ENCODE measurements at places on chromosomes 5 and 9.

DNA sequence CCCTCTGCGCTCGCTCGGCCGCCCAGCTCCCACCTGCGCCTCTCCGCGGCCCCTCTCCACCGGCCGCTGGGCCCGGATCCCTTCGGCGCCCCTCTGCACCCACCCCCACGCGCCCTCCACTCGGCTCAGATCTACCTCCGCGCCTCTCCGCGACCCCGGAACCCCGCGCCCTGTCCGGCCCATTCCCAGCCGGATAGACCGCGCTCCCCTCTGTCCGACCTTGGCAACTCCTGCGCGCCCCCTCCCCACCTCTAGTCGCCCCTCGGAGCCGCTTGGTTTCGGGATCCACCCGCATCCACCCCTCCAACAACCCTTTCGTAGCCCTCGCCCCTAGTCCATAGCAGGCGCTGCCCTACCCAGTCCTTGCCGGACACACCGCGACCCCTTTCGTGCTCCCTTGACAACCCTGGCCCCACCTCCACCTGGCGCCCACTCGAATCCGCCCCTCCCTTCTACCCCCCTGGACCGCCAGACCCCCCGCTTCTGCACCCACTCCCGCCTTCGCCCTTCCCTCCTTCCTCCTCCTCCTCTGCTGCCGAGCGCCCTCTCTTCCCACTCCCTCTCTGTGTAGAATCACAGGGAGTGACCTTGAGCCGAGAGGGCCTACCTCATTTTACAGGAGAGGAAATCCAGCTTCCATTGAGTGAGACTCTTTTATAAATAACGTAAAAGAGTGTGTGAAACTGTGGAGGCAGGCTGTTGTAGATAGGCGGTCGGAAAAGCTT, 525 bp upstream of the AK3 start:
- no peak for DNase-seq

- DNase-seq: no peak
Measured at GRCh38 chr5:148956477-148957385, 106.1 kb downstream of the SH3TC2 start.

- no peak for DNase-seq
Measured at GRCh38 chr5:78841767-78842166, 143.3 kb downstream of the ARSB start.

- no peak for DNase-seq
Measured at GRCh38 chr5:62212648-62213047, 93.4 kb upstream of the KIF2A start.

- DNase-seq: no peak
Measured at GRCh38 chr9:133332381-133332730, 3.6 kb downstream of the SURF6 start.

GRCh38 chr5:73783828-73784227, 157.8 kb downstream of the ARHGEF28 start:
- no peak for DNase-seq

- DNase-seq: no peak
Measured at GRCh38 chr5:149729150-149729549, 960 bp upstream of the PPARGC1B start.

- DNase-seq: no peak
Measured at GRCh38 chr5:169100735-169101075, 200.2 kb downstream of the SLIT3 start.

DNA sequence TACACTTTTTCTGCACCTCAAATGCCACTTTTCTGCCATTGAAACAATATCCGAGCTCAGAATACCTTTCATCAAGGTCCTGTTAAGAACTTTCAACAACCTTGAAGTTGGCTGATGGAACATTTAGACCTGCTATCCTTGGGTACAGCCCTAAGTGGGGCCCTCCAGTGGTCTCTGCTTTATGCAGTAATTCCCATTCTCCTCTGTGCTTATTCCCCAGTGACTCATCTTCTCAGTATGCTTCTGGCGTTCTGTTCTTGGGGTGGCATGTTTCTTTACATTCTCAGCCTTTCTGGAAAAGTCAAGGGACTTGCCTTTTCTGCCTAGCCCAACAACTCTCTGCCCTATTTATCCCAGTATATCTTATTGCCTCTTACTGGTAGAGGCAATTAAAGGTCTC, 7.1 kb downstream of the ANP32B start:
- no peak for DNase-seq

DNA sequence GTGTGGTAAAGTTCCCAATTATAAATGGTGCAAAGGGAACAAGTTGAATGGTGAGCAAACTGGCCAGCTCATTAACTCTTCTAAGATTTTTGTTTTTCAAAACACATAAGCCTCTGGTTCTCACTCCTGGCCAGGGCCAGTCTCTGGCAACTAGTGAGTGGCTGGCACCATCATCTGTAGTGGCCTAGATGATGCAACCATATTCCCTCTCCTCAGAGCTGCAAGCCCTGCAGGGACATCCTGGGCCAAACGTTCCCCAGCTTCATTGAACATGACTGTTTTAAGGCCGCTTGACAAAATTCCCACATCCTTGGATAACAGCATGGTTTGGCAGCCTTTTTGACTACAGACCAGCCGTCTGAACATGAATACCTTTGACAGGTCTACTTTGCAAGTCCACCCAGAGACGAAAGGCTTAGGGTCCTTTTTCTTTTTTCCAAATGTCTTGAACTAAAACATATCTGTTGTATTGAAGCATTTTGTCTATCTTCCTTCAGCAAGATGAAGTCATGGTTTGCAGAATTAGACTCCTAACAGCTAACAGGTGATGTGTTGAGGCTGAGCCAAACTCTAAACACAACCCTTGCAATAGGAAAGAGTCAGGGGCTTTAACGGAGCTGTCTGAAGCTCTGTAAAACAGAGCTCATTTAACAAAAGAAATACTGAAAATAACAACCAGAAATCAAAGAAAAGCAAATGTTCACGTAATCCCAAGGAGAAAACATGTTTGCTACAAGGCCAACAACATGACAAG, 23.8 kb downstream of the MACROH2A1 start:
- no peak for DNase-seq

DNA sequence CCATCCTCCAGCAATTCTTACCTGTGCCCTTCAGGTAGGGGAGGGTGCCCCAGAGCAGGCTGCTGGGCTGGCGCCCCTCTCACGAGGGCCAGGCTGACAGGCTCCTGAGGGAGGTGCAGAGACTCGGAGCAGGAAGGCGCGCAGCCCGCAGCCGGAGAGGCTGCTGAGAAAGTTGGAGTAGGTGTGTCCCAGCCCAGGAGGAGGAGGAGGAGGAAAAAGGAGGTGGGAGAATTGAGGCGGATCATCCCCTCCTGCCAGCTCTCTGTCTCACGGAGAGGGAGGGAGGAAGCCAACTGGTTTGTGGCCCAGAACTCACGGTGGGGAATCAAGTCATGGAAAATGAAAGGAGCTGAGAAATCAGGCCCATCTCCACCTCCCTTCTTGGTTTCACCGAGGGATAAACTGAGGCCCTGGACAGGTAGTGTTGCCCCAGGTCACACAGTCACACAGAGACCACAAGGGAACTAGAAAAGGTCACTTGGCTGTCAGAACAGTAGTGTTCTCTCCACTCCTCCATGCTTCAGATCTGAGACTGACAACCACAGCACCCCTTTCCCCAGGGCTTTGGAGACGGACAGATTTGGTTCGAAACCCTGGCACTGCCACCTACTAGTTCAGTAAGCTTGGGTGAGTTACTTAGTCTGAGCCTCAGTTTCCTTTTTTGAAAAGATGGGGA, at the start of gene FAT2:
TSS of gene FAT2 (minus strand) at position 188 of the 676 bp plus-strand sequence. CDS start 22,400 bp downstream, outside the sequence.
- no peak for DNase-seq

DNA sequence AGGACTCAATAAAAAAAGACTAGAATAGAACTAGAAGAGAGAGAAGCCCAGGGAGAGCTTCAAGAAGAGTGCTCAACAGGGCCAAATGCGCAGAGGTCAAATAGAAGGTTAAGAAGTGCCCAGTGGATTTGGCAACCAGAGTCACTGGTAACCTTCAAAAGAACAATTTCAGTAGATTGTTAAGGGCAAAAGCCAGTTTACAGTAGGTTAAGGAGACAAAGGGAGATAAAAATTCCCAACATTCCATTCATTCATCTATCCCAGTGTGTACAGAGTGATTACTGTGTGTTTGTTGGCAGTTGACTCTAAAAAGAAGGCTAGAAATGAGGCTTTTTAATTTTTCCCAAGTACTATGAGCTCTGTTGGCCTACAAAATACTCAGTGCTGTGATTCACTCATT, 69.4 kb downstream of the RIGI start:
- DNase-seq: no peak

DNA sequence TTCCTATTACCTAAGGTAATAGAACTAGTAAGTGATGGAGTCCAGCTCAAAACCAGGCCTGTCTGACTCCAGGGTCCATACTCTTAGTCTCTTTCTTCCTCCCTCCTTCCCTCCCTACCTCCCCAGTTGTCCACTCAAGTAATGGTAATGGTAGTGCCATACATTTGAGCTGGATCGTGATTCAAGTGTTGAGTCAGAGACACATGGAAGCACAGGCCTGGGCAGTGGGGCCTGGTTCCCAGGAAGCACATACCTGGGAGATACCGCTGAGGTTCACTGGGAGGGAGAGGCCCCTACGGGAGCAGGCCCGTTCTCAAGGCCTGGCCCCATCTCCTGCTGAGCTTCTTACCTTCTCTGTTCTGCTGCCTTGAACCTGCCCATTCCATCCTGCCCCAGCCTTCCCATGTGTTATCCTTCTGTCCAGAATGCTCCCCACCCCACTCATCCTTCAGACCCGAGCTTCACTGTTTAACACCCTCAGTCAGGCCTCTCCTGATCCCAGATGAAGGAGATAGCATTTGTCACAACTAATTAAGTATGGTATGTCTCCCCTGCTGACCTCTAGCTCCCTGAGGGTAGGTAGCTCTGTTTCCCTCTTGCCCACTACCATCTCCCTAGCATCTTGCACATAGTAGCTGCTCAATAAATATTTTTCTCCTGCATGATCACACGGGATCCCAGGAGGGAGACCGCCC, 13.8 kb downstream of the URM1 start:
- DNase-seq: no peak

DNA sequence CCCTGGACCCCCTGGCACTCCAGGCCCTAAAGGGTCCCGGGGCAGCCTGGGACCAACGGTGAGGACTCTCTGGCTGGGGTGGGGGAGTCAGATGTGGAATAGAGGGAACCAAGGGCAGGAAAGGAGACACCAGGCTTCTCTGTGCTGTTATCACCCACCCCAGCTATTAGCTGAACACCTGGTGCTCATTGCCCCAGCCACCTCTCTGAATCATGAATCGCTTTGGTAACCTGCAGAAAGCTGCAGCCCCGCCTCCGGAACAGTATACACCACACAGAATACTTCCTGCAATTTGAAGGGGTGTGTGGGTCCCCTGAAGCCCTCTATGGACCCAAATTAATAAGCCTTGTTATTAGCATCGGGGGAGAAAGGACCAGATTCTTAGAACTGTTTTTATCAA, 40.4 kb upstream of the ORM1 start:
- DNase-seq: no peak
